Right renal cortex interstitium (tissue), 3 donors: ENCODE measurements at places on chromosomes 5 and 9. TPM values are rescaled to one million over a fixed set of nuclear protein-coding genes. Genes with fewer than 3 reads are reported as not detected.

DNA sequence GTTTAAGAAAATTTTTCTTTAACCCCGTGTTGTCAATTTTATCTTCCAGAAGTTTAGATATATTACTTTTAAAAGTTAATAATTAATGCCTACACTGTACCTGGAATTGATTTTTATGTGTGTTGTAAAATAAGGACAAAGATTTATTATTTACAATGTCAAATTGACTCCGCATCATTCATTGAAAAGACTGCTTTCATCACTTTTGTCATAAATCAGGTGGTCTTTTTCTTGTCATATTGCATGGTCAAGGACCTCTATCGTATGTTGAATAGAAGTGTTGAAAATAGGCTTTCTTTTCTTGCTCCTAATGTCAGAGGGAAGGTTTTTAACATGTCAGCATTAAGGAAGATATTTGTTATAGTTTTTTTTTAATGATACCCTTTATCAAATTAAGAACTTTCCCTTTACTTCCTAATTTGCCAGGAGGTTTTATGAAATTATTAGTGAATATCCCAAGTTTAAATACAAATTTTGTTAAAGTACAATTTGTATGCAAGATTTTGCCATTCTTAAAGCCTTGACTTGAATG lies 92.6 kb downstream of the WDR70 start:
- DNase-seq, result no peak

- no peak for DNase-seq
These were observed 60.6 kb upstream of the SAP30L start for GRCh38 chr5:154385236-154385512.

GRCh38 chr5:143349177-143349576 lies 54.3 kb downstream of the NR3C1 start:
- no peak for DNase-seq

The ZFP37 gene
- 15.6 TPM for polyA plus RNA-seq

The ALAD gene
- 43.8 TPM for polyA plus RNA-seq

DNA sequence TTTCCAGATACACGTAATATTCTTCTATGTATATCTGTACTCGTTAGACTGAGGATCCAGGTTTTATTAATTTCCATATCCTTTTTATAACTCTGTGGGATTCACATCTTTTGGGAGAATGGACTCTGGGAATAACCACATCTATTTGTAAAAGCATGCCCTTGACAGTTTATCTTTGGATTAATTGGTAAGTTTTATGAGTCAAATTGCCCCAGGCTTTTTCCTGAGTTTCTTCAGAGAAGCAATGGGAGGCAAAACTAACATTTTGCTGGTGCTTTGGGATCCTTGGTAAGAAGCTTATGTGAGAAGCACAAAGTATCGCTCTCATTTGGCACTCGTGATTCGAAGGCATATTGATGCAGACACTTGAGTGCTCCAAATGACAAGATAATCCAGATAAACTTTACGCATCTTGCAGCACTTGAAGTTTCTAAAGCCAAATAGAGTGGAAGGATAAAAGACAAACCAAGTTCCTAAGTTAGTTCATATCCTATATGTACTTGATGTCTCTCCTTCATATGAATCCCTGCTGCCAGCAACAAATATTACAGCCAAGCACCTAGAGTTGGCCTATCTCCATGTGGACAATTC lies 324.7 kb downstream of the TLE4 start:
- DNase-seq, result no peak

The FAM78A gene
- 3.1 TPM for polyA plus RNA-seq

The WNT8A gene
- polyA plus RNA-seq, result 0.10 TPM

The CHD1 gene
- 77.6 TPM for polyA plus RNA-seq

DNA sequence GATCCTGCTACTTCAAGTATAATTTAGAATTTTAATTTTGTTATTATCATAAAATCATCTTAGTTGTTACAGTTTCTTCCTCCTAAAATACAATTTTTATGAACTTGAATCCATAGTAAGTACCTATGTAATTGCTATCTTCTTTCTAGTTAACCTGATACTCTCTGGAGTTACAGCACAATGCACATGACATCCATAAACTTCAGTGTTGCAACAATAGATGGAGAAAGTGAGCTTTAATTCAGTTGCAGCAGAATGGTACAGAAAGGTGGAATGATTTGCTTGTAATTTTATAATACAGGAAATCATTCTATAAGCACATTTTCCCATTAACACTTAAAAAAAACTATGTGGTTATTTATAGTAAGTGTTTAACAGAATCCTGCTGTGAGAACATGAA lies 372.0 kb downstream of the CDH9 start:
- no peak for DNase-seq

The ENHO gene
- 1.3 TPM for polyA plus RNA-seq

GRCh38 chr5:7422316-7423106 lies 26.6 kb downstream of the ADCY2 start:
- no peak for DNase-seq

GRCh38 chr5:97636766-97637165 lies 453.7 kb upstream of the RIOK2 start:
- DNase-seq, result no peak

The MRPS30 gene
- polyA plus RNA-seq, result 75.7 TPM

- DNase-seq, result no peak
These were observed 136.7 kb downstream of the ROR2 start for GRCh38 chr9:91813176-91813795.

DNA sequence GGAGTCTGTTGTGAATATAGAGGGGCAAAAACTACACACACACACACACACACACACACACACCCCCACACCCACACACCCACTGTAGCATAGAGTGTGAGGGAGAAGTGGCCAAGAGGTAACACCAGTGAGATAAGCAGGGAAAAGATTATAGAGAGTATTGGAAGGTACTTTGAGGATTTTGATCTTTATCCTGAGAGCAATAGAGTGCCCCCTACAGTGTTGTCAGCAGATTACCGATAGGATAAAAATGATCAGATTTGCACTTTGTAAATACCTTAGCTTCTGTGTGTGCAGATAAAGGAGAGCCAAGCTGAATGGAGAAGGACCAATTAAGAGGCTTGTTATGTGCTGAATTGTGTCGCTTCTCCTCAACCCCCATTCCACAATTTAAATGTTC lies 32.3 kb downstream of the ERCC6L2 start:
- DNase-seq, result no peak

GRCh38 chr5:168407211-168407610 lies 79.1 kb upstream of the RARS1 start:
- no peak for DNase-seq

GRCh38 chr9:2755285-2755684 lies 38.0 kb downstream of the KCNV2 start:
- DNase-seq, result no peak

GRCh38 chr5:103263054-103263453 lies 4.5 kb downstream of the MACIR start:
- DNase-seq, result no peak

DNA sequence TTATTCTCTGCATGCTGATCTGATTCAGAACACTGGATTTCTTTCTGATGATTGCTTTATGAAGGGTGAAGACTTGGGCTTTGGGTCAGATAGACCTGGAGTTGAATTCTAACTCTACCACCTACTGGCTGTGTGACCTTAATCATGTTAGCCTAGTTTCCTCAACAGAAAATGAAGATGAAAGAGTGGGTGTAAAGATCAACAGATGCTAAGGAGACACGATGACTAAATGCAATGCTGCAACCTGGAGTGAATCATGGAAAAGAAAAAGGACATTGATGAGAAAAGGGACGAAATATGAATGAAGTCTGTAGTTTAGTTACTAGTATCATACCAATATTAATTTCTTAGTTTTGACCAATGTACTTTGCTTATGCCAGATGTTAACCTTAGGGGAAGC lies 27.8 kb upstream of the DENND1A start:
- DNase-seq, result no peak

The HK3 gene
- polyA plus RNA-seq, result 0.62 TPM

DNA sequence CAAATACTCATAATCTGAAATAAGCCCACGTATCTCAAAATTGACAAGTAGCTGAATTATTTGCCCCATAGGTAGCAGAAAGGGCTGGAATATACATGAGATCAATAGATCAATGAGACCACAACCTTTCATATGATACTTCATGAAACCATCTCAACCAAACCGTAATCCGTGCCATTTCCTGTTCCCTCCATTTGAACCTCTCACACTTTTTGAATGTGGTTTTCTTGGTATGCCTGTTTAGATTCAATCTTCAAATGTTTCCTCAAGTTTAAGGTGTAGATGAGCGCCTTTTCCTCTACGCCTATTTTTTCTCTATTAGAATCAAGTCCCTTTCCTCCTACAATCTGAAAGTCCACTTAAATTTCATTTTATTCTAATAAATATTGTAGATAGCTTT lies 805.5 kb downstream of the EFNA5 start:
- DNase-seq, result no peak

GRCh38 chr9:37976714-37977477 lies 73.0 kb upstream of the SLC25A51 start:
- DNase-seq, result no peak

The GPR150 gene
- polyA plus RNA-seq, result 0.06 TPM

The INSL6 gene
- 0.24 TPM for polyA plus RNA-seq

The PCDHB3 gene
- polyA plus RNA-seq, result 2.6 TPM

The ADAMTSL1 gene
- 16.5 TPM for polyA plus RNA-seq

The DND1 gene
- not detected for polyA plus RNA-seq

The ECSCR gene
- 30.6 TPM for polyA plus RNA-seq

GRCh38 chr5:82886911-82887310 lies 190.3 kb downstream of the TMEM167A start:
- no peak for DNase-seq

DNA sequence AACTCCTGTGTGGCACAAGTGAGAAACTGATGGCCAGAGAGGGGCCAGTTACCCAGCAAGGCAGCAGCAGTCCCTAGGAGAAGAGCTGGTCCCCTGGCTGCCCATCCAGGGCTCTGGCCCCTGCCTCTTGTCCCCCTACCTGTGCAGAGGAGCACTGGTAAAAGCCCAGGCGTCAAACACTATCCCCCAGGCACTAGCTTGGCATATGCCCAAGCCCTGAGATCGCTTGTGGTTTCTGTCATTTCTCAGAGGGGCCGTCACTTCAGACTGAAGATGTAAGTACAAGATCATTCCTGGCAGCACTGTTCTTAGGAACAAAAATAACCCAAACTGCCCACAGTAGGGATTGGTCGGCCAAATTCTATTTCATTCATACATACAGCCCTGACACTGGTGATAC lies 53.9 kb downstream of the COL15A1 start:
- no peak for DNase-seq

DNA sequence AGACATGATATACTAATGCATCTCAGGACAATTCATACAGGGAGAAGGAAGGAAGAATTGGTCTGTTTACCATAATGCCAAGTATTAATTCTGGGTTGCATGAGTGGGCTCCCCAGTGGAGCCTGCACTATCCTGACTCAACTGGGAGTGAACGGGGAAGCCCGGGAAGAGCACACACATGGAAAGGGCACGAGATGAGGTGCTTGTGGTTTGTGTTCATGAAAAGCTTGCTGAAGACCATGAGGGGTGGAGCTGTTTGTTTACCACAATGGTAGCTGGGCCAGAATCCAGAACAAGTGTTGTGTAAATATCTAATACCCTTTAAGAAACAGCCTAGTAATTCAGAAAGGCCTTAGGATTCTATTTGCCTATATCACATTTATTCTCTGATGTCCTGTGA lies 44.6 kb downstream of the POC5 start:
- no peak for DNase-seq

GRCh38 chr5:74643111-74643562 lies 2.6 kb upstream of the ENC1 start:
- no peak for DNase-seq

- DNase-seq, result no peak
These were observed 10.6 kb downstream of the FSD1L start for GRCh38 chr9:105458404-105458803.

- DNase-seq, result no peak
These were observed 12.1 kb downstream of the GRAMD2B start for GRCh38 chr5:126435261-126435660.

The MORN5 gene
- polyA plus RNA-seq, result 3.1 TPM

DNA sequence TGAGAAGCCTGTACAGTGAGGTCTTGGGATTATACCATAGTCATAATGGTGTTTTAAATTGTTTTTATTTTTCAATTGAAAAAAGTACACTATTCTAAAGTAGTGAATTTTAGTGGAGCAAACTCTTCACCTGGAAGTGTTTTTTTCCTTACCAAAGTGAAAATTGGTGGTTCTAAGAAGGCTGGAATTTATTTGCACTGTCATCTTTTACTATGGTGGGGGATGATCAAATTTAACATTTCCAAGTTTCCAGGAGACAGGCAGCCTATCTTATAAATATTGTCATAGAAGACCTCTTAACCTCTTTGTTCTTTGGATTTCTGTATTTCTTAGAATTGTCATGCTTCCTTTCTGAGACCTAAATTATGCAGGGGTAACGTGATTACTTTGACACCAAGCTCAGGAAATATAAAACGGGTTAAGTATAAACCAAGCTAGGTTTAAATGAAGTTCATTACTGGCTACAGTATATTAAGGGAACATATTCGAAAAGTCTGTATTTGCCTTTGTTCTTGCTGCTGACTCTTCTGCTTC lies 20.2 kb downstream of the NDFIP1 start:
- no peak for DNase-seq

DNA sequence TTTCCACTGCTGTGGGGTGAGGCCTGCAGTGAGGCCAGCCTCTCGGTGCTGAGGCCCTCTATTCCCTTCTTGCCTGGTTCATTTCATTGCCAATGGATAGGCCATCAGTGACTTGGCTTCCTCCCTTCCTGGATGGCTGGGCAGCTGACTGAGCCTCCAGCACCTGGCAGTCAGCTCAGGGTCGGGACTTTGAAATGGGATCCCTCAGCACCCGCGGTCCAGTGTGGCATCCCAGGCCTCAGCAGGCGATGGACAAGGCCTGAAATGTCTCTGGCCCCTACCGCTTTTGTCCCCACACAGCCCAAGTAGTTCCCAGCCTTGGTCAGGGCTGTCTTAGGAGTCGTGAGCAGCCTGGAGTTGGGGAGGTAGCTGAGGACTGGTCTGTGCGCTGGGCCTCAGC lies 17.2 kb downstream of the NDST1 start:
- no peak for DNase-seq

DNA sequence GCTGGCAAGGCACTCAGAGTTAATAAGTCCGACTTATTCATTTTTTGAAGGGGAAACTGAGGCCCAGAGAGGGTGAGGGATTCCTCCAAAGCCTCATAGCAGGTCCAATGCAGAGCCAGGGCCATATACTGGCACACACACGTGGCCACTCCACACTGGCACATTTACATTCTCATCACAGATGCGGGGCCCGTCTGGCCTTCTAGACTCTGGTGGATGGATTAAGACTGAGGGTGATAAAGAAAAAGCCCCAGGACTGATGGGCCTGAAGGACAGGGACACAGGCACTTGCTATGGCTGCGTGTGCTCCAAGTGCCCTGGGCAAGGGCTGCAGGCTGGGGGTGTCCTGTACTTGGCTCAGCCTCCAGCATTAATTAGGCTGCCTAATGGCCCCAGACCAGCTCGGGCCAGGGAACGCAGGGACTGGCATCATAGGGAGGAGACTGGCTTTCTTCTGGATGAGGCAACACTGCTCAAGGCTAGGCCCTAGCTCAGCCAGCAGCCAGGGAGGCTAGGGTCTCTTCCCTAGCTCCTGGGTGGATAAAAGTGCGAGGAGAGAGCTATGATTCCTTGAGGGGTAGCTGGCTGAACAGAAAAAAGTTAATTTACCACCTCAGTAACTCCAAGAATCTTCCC lies 28.5 kb upstream of the CSF1R start:
- no peak for DNase-seq

The DMAC1 gene
- polyA plus RNA-seq, result 97.1 TPM

The TPRN gene
- polyA plus RNA-seq, result 15.5 TPM

The DNAJB5 gene
- 10.3 TPM for polyA plus RNA-seq
